ENCODE measurements at places on chromosomes 1 and 21. TPM values are rescaled to one million over a fixed set of nuclear protein-coding genes. Genes with fewer than 3 reads are reported as not detected.

RPS6KC1 gene
- 34.4 TPM for total RNA-seq

RIMKLA gene
- under 0.01 TPM for total RNA-seq

GSTM5 gene
- 0.43 TPM for total RNA-seq

LAD1 gene
- not detected for total RNA-seq

PDE4B gene
- 72.3 TPM for total RNA-seq

ST6GALNAC3 gene
- not detected for total RNA-seq

ADAMTS5 gene
- total RNA-seq, result 14.9 TPM

INSRR gene
- total RNA-seq, result not detected

RNU1-1 gene
- total RNA-seq, result under 0.01 TPM

ATF3 gene
- 2.9 TPM for total RNA-seq

PDPN gene
- 20.3 TPM for total RNA-seq

MFAP2 gene
- 63.1 TPM for total RNA-seq

LAPTM5 gene
- total RNA-seq, result not detected

TAF13 gene
- total RNA-seq, result 102 TPM

SHE gene
- total RNA-seq, result not detected

S100A9 gene
- not detected for total RNA-seq

CFAP74 gene
- not detected for total RNA-seq

ADAMTSL4 gene
- 2.4 TPM for total RNA-seq

RBBP4 gene
- total RNA-seq, result 163 TPM

FAM72D gene
- total RNA-seq, result 0.22 TPM

UTS2 gene
- total RNA-seq, result not detected

KRTAP7-1 gene
- not detected for total RNA-seq

SLC6A9 gene
- 70.0 TPM for total RNA-seq

KMO gene
- total RNA-seq, result not detected

ZMYND12 gene
- total RNA-seq, result 0.14 TPM

MX2 gene
- total RNA-seq, result 2.0 TPM

OR2T2 gene
- not detected for total RNA-seq

RHOC gene
- total RNA-seq, result 572 TPM

AGT gene
- total RNA-seq, result 0.14 TPM

OR2T35 gene
- total RNA-seq, result not detected

SPRR2F gene
- not detected for total RNA-seq

CACNA1S gene
- total RNA-seq, result not detected

C1QB gene
- total RNA-seq, result not detected
